SW 1271 (cell line): ENCODE measurements at places on chromosomes 5 and 9.
A peak's percentile ranks its signal among the peaks of the same experiment; 100 is the strongest.

- peak; percentile 72 for DNase-seq
Measured at GRCh38 chr5:172868436-172868923, 34.4 kb downstream of the ERGIC1 start.

DNA sequence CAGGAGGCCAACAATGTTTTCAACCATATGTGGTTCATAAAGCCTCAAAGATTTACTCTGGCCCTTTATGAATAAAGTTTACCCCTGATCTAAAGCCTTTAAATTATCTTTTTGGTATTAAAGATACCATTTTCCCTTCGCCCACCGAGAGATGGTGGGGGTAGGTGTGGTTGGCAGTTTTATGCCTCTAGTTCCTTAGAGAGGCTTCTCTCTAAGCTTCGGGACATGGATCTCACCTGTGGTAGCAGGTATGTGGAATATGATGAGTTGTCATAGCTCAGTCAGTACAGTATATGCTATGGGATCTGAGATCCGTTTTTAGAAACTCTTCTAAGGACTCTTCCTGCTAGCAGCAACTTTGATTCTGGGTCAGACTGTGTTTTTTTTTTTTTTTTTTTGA is 2.3 kb downstream of the UQCRQ start:
- DNase-seq = no peak

- no peak for DNase-seq
Measured at GRCh38 chr5:126070481-126070880, 352.7 kb upstream of the GRAMD2B start.

- no peak for DNase-seq
Measured at GRCh38 chr9:9392755-9393154, 1220.0 kb downstream of the PTPRD start.

GRCh38 chr5:9295466-9295801 is 250.4 kb downstream of the SEMA5A start:
- DNase-seq = no peak

DNA sequence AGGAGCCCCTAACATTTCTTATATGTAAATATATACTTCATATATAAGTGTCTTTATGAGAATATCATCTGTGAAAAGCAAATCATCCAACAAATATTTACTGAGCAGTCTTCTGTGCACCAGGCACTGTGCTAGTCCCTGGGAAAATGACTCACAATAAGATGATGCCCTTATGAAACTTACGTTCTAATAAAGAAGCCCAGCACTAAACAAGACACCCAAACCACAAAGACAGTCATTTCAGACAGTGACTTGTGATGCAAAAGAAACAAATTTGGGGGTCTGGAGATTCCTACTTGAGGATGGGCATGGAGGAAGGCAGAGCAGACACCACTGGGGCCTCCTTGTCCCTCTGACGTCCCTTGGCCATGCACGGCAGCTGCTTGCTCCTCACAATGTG is 30.6 kb upstream of the PPP1R2B start:
- no peak for DNase-seq

DNA sequence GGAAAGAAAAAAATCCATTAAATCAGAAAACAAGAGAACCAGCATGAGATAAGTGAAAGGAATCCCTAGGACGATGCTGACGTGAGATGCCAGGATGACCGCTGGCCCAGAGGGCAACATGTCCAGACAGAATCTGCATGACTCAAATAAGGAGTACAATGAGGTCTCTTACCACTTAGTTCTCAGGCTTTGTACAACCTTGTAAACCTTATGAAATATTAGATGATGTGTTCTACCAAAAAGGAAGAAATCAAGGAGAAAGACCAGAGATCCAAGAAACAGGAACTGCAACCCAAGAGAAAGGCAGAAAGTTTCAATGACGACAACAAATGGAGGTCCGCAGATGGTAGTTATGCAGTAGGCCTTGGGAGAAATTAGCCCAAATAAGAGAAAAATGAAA is 2.8 kb upstream of the GPR150 start:
- no peak for DNase-seq

DNA sequence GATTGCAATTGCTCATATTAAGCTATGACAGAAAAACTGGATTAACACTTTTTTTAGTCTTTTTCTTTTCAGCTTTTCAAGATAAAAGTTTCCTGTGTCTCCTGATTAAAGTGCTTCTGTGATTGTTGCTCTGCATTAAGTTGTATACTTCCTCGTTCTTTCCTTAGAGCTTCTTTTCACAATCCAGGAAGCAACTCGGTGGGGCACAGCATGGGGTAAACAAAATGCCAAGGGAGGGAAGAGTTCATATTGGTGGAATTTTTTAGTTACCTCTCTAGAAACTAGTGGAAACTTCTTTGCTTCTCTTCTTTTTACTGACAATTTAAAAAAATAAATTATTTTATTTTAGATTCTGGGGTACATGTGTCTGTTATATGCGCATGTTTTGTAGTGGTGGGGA is 37.8 kb upstream of the ARRDC3 start:
- no peak for DNase-seq

DNA sequence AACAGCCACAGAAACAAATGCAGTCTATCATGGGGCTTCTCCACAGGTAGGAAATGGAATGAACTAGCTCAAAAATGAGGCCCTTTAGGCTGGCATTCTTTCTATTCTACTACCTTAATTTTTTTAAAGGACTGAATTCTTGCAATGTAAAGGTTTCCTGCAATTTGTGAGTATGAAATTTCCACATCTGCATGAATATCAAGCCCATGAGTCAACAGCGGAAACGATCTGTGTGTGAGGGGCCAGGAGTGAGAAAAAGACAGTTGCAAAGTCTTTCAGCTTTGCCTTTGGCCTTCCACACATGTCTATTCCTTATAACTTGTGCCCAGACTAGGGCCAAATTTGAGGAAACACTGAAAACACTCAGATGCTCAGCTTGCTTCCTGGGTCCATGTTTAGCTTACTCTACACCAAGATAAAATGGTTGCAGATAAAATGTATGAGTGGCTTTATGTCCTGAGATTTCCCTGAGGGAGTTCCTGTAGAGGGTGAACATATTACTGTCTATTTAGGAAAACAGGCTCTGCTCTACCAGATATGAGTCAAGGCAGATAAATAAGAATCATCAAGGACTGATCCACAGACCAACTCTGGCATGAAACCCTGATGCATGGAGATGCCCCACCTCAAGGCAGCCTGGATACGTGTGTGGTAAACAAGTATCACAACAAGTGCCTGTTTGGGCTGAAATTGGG is 46.5 kb downstream of the RETREG1 start:
- DNase-seq = no peak

- DNase-seq = no peak
Measured at GRCh38 chr5:31995006-31995405, 179.1 kb downstream of the GOLPH3 start.

- no peak for DNase-seq
Measured at GRCh38 chr5:94432499-94432898, 185.9 kb downstream of the KIAA0825 start.

DNA sequence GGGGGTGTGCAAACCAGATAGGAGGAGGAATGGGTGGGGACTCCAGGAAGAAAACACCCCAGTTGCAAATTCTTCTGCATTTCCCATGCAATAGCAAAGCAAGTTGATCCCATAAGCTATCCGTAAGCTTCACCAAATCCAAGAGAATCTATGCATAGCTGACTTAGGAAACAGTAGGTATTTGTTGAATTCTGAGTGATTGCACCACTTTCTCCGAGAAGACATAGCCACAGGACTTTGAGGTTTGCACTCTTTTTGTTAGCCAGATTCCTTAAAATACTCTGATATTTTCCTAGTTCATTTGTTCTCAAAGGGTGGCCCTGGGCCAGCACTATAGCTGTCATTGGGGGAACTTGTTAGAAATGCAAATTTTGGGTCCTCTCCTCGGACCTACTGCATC is 271.9 kb downstream of the SLIT3 start:
- no peak for DNase-seq

DNA sequence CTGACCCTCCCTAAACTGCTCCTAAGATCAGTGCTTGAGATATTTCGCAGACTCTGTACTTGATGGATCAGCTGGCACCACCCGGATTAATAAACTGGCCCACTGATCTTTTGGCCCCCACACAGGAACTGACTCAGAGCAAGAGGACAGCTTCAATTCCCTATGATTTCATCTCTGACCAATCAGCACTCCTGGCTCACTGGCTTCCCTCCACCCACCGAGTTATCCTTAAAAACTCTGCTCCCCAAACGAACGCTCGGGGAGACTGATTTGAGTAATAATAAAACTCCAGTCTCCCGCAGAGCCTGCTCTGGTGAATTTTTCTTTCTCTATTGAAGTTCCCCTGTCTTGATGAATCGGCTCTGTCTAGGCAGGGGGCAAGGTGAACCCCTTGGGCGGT is 36.5 kb upstream of the CD180 start:
- no peak for DNase-seq

- no peak for DNase-seq
Measured at GRCh38 chr9:89505911-89506310, 8.0 kb upstream of the SEMA4D start.

DNA sequence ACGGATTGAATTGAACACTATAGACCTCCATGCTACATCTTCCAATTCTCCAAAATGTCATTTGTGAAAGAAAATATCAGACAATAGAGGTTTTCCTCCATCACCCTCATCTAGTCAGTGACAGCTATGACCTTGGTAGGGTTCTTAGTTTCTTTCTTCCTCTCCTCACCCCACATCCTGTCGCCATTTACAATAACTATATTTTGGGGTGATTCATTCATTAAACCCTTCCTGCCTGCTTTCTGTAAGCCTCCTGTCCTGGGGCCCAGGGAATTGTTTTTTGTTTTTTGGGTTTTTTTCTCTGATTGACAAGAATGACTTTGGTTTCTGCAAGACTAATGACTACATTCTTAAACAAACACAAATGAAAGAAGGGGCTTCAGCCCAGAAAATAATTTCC is 82.6 kb downstream of the PRELID2 start:
- DNase-seq = no peak

DNA sequence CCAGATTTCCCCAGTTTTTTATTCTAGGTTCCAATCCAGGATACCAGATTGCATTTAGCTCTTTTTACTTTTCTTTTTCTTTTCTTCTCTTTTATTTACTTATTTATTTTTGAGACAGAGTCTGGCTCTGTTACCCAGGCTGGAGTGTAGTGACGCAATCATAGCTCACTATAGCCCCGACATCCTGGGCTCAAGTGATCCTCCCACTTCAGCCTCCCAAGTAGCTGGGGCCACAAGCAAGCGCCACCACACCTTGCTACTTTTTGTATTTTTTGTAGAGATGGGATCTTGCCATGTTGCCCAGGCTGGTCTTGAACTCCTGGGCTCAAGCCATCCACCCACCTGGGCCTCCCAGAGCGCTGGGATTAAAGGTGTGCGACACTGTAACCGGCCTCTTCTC is 48.4 kb downstream of the GSN start:
- DNase-seq = no peak

DNA sequence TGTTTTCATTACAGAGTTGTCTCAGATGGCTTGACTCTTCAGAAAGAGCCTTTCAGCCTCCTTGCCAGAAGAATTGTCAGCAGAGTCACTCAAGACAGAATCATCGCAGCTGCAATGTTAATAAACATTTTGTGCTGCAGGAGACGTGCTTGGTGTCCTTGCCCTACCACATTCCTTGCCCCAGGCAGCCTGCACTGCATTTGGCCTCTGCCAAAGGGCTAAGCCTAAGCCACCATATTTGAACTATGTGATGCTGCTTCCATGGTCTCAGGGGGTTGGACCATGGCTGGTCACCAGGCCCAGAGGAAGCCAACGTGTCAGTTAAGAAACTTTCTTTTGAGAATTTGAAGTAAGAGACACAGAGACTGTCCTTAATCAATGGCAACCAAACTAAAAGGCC is 145.4 kb downstream of the ACTL7B start:
- DNase-seq = no peak

GRCh38 chr9:88697764-88698432 is 162.9 kb downstream of the NXNL2 start:
- DNase-seq = no peak

DNA sequence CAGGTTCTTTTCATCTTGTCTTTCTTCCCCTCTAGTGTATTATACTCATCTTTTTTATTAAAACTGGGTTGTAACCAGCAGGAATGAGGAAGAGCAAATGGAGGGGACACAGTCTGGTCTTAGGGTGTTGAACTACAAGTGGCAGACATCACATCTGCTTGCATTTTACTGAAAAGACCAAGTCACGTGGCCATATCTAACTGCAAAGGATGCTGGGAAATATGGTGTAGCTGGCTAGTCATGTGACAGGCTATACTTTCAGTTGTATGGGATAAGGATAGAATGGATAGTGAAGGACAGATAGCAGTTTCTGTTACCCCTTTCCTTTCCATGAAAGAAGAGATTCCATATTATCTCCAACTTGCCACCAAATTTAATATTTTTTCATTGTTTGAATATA is 13.0 kb upstream of the FGD3 start:
- no peak for DNase-seq

- no peak for DNase-seq
Measured at GRCh38 chr9:16532681-16533450, 337.6 kb downstream of the BNC2 start.

DNA sequence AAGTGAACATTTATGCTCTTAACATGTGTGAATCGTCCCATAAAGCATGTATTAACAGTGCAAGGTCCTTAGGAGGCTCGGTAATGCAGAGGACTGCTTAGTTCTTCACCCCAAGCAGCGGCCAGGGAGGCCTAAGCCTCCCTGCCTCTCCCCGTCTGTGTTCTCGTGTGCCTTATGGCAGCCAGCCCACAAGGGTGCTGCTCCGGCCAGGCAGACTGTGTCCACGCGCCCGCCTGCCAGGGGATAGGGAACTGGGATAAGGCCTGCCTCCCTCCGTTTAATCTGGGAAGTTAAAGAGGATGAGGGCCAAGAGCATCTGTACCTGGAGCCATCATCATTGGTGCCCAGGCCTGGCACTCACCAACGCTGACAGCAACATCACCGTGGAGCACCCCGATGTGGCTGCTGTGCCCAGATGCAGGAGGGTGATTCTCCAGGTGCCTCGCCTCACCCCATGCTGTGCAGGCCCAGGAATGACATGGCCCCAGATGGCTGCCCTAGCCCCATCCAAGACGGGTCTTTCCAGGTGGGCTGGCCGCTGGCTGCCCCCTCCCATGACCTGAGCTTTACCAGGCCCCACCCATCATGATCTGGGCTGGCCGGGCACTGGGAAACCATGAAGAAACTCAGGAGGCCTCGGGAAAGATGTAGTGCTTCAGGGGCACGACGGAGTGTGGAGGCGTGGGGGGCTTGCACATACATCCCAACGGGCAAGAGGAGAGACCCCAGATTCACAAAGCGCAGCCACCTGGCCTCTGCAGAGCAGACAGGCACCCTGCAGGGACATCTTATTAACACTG is 35.6 kb upstream of the SUSD3 start:
- DNase-seq = no peak

DNA sequence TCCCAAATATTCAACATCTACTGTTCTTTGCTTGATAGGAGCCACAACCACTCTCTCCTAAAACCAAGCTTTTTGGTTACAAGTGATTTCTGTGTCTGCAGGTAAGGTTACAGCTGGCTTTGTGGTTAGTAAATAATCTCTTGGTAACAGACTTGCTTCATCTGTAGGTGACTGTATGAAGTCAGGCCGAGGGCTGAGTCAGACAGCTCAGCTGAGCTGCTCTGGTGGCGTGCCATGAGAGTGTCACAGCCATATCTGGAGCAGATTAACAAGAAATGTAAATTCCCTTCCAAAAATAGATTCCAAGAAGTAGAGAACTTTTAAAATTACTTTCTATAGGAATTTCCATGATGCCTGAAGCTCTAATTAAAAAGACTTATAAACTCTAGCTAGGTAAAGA is 23.7 kb upstream of the TAS2R1 start:
- no peak for DNase-seq

GRCh38 chr5:127451096-127451495 is 66.3 kb upstream of the PRRC1 start:
- no peak for DNase-seq
